Cardiac muscle cell (in vitro differentiated cells and primary cell): ENCODE measurements at places on chromosomes 6 and 20.
A peak's percentile ranks its signal among the peaks of the same experiment; 100 is the strongest.

DNA sequence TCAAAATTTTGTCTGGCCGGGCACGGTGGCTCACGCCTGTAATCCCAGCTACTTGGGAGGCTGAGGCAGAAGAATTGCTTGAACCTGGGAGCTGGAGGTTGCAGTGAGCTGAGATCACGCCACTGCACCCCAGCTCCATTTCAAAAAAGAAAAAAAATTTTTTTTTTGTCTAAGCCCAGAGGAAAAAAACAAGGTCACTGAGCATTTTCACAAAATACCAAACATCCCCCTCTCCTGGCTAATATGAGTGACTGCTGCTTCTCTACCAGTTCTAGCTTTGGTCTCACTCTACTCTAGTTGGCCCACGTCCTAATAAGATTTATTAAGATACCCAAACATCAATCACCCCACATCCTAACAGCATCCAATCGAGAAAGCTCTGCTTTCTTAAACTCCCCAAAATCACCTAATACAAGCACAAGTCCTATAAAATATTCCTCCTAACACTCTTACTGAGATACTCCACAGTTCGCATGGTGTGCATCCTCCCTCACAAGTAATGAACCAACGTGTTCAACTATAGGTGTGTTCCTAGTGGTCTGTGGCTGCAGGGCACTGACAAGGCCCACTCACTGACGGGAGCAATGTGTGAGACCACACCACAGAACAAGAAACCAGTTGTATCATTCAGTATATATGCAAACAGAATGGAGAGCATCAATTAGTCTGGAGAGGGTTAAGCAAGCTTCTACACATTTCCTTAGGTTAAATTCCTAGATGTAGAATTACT, 64.2 kb downstream of the FKBP5 start:
- DNase-seq, result peak; percentile 8

DNA sequence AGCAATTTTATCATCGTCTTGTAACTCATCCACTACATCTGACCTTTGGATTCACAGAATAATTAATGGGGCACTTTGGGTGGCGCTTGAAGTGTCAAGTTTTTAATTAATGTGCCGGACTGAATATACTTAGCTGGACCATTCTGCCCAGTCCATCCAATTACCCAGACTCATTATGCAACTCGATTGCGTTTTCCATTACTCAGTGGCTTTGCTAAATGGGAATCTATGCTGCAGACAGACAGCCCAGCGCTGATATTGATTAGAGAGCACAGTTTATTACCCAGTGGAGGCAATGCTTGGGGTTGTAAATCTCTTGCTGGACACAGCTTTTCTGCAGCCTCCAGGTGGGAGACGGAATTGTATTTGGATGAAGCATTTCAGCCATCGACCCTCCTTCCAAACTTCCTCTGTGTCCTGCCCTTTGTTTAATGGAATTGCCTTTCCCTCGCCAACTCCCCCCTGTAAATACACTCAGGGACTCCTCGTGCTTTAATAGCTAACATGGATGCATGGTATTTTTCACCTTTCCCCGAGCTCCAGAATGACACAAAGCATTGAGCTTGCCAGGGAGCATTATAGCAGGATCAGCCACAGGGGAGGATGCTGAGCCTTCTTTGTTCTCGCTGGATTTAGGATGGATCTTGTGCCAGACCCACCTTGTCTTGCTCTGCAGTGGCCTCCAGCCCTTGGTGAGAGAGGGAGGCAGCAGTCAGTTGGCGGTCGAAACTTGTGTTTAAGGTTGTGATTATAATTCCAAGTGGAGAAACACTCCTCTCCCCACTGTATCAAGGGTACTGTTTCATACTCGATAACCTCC, 59.7 kb downstream of the EDN3 start:
- DNase-seq, result no peak

GRCh38 chr6:134436950-134437349, 119.0 kb upstream of the SGK1 start:
- DNase-seq, result no peak

GRCh38 chr6:133787859-133788505, 100.9 kb upstream of the TCF21 start:
- peak; percentile 78 for DNase-seq

DNA sequence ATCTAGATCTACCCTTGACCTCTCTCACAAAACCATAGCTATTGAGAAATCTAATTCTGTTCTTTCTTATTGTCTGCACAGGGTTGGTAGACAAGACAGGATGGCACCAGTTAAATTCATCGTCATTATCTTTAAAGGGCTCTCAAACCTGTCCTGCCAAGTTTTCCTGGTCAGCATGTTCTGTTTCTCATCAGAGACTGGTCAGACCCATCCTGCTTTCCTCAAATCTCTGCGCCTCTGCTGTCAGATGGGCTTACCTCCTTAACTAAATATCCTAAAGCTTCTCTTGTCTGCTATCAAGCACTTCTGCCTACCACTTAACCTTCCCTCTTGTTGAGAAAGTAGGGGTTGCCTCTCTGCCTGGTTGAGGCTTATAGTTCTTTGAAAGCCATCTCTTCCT, 125.2 kb downstream of the MYO6 start:
- DNase-seq, result peak; percentile 51

GRCh38 chr6:144379356-144379755, 94.2 kb downstream of the UTRN start:
- DNase-seq, result no peak
